ENCODE measurements at places on chromosomes 7 and 10. TPM values are rescaled to one million over a fixed set of nuclear protein-coding genes. Genes with fewer than 3 reads are reported as not detected.

GRCh38 chr7:79615466-79615865 is 162.0 kb upstream of the MAGI2 start:
- no peak for DNase-seq

- no peak for DNase-seq
Observed at GRCh38 chr7:32594965-32595490, 99.7 kb downstream of the AVL9 start.

Gene EBLN1
- not detected for total RNA-seq

Gene ANXA8L1
- 0.27 TPM for total RNA-seq

Gene AOC1
- total RNA-seq, result not detected

Gene HYAL4
- total RNA-seq, result not detected
